ENCODE measurements at places on chromosomes 5 and 9.
A peak's percentile ranks its signal among the peaks of the same experiment; 100 is the strongest.

GRCh38 chr5:59327191-59327980, 566.1 kb downstream of the PDE4D start:
- no peak for DNase-seq

DNA sequence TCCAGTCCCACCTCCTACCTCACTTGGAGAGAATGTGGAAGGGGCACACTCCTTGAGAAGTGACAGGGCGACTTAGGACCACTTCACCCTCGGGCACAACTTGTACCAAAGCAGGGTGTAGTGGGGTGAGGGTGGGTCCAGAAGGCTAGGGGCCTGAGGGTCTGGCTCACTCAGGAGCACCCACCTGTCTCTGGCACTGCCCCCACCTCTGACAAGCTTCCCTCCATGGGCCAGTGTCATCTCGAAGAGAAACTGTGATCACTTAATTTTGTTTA, 76.9 kb upstream of the OLFM1 start:
- DNase-seq, result no peak

GRCh38 chr5:54563083-54563761, 45.7 kb downstream of the SNX18 start:
- DNase-seq, result no peak

DNA sequence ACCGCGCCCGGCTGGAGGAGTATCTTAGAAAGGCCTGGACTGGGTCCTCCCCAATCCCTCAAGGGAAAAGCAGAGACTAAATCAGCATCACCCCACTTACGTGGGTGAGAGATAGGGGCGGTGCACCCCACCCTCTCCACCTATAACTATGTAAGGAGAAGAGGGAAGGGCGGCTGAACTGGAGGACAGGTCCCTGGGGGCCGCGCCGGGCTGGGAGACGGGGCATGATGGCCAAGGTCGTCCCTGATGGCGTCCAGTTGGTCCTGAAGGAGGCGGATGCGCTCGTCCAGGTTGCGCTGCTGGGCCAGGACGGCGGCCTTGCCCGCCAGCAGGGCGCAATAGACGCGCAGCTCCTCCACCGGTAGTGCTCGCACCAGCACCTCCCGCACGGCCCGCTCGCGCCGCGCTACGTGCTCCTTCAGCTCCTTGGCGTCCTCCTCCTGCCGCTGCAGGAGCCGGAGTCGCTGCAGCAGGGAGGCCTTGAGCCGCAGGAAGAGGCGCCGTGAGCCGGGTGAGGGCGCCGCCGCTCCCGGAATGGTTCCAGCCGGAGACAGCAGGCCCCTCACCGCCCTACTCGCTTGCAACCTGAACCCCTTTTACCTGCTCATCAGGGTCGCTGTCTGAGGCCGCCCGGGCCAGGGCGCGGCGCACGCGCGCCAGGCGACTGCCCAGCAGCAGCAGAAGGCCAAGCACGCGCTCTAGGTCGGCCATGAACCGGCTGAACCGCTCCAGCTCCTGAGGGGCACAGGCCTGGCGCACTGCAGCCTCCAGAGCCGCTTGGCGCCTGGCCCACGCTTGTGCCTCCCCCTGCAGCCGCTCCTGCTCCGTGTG, 7.6 kb downstream of the SHROOM1 start:
- peak; percentile 38 for DNase-seq

- peak; percentile 80 for DNase-seq
Measured at GRCh38 chr5:57779383-57780223, 297.0 kb upstream of the ACTBL2 start.

DNA sequence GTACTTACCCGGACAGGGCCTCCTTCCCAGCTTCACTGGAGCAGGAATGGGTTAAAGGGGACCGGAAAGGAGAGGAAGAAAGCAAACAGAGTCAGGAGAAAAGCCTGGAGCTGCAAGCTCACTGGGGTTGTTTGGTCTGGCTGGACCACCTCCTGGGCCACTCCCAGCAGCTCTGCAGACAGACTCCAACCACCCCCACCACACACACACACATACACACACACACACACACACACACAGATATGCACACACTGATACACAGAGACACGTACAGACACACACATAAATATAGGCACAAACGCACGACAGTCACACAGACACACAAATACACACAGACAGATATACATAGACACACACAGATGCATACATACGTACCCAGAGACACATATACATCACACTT, 34.9 kb upstream of the SYNPO start:
- no peak for DNase-seq

- no peak for DNase-seq
Measured at GRCh38 chr9:91628892-91629291, 205.3 kb upstream of the NFIL3 start.

DNA sequence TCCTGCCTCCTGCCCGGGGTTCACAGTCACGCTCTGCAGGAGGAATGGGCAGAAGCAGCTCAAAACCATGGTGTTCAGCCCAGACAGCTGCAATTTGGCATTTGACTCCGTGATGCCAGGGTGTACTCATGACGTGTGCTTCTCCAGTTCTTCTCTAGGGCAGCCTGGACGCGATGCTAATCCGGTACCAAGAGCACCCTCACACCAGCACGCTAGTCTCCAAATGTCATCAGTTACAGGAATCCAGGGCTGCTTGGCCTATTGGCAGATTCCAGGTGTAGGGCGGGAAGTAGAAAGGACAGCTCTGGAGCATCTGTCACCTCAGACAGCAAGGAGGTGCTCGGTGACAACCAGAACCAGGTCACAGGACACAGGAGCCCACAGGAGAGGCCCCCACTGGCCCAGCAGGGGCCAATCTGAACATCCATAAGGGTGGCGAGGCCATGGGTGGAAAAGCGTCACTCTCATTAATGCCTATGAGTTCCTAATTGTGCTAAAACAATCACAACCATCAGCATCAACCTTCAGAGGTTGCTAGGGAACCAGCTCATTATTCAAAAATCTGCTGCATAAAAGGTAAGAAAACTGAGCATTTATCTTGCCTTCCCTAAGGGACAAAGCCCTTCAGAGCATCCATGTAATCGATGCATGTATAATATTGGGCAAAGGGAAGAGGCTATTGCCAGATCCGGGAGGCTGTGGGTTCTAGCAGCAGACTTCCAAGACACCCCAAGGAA, 241.9 kb upstream of the IRX4 start:
- DNase-seq, result no peak

DNA sequence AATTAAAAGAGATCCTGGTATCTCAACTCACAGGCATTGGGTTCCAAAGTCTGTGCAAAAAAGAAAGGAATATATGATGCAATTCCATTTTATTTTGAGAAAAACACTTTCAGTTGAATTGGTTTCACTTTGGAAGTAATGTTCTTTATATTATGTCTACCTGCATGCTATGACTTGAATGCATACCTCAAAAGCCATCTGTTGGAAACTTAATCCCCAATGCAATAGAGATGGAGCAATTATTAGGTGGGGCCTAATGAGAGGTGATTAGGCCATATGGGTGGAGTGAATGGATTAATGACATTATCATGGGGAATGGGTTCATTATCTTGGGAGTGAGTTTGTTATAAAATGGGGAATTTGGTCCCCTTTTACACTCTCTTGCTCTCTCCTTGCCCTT, 293.3 kb downstream of the CSNK1G3 start:
- no peak for DNase-seq

DNA sequence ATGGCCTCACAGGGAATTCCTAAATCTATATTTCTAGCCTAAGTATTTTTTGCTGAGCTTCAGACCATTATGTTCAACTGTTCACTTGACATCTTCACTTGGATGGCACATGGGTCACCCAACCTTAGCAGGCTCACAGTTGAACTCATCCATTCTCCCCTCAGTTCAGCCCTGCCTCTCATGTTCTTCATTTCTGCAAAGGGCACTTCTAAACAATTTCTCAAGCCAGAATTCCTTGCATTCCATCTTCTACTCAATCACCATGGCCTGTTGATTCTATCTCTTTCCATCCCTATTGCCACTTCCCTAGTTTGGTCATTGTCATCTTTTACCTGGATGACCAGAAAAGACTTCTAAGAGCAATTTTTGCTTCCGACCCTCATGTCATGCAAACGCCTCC, 7.3 kb upstream of the RGS3 start:
- DNase-seq, result peak; percentile 39

DNA sequence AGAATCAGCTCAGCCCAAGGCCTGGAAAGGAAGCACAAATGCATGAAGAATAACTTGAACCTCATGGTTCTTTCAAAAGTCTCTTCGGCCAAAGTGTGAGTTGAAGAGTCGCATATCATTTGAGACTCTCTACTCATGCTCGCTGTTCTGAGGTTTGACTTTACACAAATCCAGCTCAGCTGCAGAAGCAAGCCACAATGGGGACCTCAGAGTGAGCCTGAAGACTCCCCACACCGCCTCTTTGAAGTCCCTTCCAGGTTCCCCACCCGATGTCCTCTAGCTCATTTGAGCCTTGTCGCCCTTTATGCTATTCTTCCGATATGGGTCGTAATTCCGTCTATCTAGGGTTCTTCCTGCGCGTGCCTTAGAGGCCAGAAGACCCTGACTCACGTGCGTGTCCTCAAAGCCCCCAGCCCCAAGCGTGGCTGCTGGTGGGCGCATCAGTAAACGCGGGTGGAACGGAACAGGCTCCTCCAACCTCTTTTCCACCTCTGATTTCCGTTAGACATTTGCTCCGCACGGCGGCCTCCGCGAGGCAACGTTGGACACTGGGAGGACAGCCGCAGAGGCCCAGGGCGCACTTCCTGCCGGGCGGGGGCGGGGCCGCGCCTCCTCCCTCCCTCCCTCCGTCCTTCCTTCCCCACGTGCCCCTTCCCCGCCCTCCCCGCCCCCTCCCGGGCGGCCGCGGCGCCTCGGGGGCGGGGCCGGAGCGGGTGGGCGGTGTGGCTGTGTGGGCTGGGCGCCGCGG, at the start of gene SNX30:
Gene SNX30 (plus strand): TSS at position 745 of the 748 bp plus-strand sequence. CDS start 242 bp downstream, outside the sequence.
- peak; percentile 93 for DNase-seq

- no peak for DNase-seq
Measured at GRCh38 chr5:170265522-170265921, 32.1 kb downstream of the LCP2 start.

GRCh38 chr9:125374443-125375309, 113.0 kb downstream of the GAPVD1 start:
- DNase-seq, result peak; percentile 74

DNA sequence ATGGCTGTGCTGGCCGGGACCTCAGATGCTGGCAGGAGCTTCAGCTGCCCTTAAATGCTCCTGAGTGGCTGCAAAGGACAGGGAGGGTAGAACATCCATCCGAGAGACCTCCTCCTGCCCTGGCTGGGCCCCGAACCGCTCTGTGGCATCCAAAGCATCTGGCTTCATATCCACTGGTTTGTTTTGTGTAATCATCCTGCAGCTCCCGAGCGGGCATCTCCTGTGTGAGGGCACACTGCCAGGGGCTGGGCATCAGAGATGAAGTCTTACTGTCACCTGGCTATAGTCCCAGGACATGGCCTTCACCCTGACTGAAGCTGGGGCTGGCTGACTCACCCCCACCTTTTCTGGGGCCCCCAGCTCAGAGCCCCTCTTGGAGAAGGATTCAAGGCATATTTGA, 18.5 kb upstream of the NTNG2 start:
- no peak for DNase-seq

DNA sequence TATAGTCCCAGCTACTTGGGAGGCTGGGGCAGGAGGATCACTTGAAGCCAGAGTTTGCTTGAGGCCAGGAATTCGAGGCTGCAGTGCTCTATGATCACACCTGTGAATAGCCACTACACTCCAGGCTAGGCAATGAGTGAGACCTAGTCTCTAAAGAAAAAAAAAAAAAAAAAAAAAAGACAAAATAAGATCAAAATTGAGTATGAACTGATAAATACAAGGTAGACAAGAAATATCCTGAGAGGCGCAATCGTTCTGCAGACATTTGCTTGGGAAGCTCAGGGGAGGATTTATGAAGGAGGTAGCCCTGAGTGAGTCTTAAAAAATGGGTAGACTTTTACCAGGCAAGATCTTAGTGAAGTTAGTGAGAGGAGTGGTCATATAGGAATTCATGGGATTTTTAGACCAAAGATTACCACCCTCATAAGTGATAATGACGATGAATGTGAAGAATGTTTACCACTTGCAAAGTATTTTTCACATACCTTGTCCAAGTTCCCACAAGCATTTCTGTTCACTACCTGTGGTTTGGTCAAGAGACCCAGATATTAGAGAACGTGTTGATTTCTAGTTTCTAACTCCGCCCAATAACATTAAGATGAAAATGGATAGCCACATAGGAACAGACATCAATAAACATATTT, 4.4 kb downstream of the PDCD1LG2 start:
- DNase-seq, result peak; percentile 53

- DNase-seq, result no peak
Measured at GRCh38 chr9:74748966-74749365, 138.8 kb downstream of the TRPM6 start.

- peak; percentile 57 for DNase-seq
Measured at GRCh38 chr5:128536254-128537220, 1.5 kb downstream of the FBN2 start.

DNA sequence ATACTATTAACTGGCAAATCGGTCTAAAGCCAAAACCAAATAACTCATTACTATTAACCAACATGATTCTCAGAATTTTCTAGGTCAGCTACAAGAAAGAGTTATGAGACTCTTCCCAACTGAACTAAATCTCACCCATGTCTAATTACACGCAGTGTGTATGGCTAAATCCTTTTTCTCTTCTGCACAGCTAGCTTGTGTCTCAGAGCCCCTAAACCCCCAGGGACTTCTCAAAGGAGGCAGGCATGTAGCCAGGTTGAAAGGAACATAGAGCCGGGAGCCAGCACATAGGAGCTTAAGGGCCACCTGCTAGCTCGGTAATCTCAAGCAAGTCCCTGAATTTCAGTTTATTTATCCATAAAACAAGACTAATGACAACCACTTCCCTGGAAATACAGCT, 2.2 kb upstream of the GZMK start:
- no peak for DNase-seq

- DNase-seq, result no peak
Measured at GRCh38 chr5:171562822-171563221, 143.4 kb downstream of the FGF18 start.

GRCh38 chr5:127409921-127410675, 107.3 kb upstream of the PRRC1 start:
- no peak for DNase-seq

GRCh38 chr9:85432599-85432998, 309.2 kb downstream of the AGTPBP1 start:
- no peak for DNase-seq
